ENCODE measurements at places on chromosomes 12 and 14.

GRCh38 chr12:31037931-31038330 lies 35.7 kb upstream of the DDX11 start:
- DNase-seq: no peak

- peak; percentile 71 for DNase-seq
These were observed 27.9 kb downstream of the KCNMB4 start for GRCh38 chr12:70393787-70394499.

- peak; percentile 44 for DNase-seq
These were observed 11.9 kb downstream of the NAA25 start for GRCh38 chr12:112096667-112097066.

GRCh38 chr12:117853600-117853999 lies 115.2 kb downstream of the KSR2 start:
- DNase-seq: no peak

DNA sequence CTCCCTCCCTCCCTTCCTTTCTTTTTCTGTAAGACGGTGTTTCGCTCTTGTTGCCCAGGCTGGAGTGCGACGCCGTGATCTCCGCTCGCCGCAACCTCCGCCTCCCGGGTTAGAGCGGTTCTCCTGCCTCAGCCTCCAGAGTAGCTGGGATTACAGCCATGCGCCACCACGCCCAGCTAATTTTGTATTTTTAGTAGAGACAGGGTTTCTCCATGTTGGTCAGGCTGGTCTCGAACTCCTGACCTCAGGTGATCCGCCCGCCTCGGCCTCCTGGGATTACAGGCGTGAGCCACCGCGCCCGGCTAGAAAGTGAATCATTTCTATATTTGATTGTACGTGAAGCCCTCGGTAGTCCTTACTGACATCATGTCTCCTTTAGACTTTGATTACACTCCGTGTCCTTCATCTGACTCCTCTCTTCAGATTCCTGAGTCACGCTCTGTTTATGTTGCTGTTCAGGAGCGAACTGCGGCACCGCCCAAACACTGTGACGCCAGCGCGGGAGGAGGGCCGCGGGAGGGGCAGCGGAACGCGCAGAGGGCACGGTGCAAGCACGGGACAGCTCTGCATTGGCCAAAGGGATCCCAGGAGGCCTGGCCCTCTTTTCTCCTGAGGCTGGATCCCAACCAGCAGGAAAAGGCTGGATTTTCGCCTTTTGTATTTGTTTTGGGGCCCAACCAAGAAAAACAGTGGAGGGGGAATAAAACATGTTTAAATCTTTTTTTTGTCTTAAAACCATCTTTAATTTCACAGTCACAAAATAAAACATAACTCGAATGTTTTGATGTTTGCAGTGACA lies 538 bp upstream of the GABARAPL1 start:
- peak; percentile 99 for DNase-seq

- no peak for DNase-seq
These were observed 88.9 kb downstream of the MSRB3 start for GRCh38 chr12:65367396-65367795.

- DNase-seq: no peak
These were observed 74.6 kb upstream of the TMTC1 start for GRCh38 chr12:29858270-29858786.

- peak; percentile 87 for DNase-seq
These were observed 116.8 kb downstream of the CRADD start for GRCh38 chr12:93793983-93794382.

- no peak for DNase-seq
These were observed 41.3 kb upstream of the DUSP6 start for GRCh38 chr12:89393551-89394121.

- no peak for DNase-seq
These were observed 85.6 kb downstream of the OTOGL start for GRCh38 chr12:80184926-80185325.

DNA sequence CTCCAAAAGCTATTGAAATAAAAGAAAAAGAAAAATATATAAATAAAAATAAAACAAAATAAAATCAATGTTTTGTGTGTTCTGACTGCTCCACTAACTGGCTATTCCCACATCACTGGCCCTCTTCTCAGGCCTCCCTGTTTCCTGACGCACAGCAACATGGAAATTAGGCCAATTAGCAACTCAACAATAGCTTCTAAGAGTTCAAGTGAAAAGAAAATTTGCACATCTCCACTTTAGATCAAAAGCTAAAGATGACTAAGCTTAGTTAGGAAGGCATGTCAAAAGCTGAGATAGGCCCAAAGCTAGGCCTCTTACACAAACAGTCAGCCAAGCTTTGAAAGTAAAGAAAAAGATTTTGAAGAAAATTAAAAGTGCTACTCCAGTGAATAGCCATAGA lies 200.8 kb downstream of the DUSP6 start:
- DNase-seq: no peak

GRCh38 chr12:113908584-113909100 lies 57.5 kb downstream of the RBM19 start:
- no peak for DNase-seq

DNA sequence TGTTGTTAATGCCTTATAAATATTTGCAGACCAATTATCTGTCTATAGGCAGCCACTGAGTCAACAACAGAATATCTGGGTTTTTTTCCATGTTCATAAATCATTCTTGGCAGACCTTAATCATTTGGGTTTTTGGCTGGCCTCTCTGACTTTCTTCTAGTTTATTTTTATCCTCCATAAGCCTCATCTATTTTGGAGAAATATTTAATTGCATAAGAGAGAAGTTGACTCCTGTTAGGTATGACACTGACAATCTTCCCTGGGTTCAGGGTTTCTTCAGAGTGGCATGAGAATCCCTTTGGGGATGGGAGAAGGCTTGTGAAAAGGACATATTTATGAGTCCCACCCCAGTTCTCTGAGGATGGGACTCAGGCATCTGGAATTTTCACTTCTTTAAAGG lies 299.8 kb downstream of the NRXN3 start:
- no peak for DNase-seq

- peak; percentile 8 for DNase-seq
These were observed 54.1 kb downstream of the COCH start for GRCh38 chr14:30928462-30928861.

DNA sequence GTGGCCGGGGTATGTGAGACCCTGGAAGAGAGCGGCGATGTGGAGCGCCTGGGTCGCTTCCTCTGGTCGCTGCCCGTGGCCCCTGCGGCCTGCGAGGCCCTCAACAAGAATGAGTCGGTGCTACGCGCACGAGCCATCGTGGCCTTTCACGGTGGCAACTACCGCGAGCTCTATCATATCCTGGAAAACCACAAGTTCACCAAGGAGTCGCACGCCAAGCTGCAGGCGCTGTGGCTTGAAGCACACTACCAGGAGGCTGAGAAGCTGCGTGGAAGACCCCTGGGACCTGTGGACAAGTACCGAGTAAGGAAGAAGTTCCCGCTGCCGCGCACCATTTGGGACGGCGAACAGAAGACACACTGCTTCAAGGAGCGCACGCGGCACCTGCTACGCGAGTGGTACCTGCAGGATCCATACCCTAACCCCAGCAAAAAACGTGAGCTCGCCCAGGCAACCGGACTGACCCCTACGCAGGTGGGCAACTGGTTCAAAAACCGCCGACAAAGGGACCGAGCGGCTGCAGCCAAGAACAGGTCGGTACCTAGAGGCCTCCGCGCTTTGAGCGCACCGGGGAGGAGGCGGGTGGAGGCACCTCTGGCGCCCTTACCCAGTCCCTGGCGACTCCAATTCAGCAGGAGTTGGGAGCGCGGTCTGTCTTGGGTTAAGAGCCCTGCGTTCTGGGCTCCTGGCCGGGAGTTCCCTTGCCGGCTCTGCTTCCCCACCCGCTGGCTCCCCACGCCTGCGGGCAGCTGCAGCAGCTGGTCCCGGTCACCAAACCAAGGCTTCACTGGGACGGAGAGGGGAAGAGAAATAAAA lies 700 bp downstream of the SIX6 start:
- DNase-seq: no peak

GRCh38 chr14:103628221-103628683 lies 759 bp upstream of the KLC1 start:
- peak; percentile 79 for DNase-seq

GRCh38 chr14:77007183-77007974 lies 21.1 kb downstream of the IRF2BPL start:
- no peak for DNase-seq

DNA sequence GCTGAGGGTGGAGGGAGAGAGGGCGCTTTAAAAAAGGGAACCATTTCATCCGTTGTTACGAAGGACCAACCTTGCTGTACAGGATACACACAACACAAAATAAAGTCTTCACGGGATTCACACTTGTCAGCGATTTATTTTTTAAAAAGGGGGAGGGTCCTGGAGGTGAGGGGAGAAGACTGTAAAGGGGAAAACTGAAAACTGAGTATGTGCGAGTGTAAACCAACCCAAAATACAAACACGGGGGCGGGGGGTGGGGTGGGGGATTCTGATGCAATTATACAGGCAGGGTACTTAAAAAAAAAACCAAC lies 499 bp upstream of the PRKAG1 start:
- peak; percentile 15 for DNase-seq

- no peak for DNase-seq
These were observed 33.8 kb upstream of the SLC25A3 start for GRCh38 chr12:98559666-98560065.

- DNase-seq: no peak
These were observed 4.3 kb upstream of the GPHB5 start for GRCh38 chr14:63322897-63323573.

DNA sequence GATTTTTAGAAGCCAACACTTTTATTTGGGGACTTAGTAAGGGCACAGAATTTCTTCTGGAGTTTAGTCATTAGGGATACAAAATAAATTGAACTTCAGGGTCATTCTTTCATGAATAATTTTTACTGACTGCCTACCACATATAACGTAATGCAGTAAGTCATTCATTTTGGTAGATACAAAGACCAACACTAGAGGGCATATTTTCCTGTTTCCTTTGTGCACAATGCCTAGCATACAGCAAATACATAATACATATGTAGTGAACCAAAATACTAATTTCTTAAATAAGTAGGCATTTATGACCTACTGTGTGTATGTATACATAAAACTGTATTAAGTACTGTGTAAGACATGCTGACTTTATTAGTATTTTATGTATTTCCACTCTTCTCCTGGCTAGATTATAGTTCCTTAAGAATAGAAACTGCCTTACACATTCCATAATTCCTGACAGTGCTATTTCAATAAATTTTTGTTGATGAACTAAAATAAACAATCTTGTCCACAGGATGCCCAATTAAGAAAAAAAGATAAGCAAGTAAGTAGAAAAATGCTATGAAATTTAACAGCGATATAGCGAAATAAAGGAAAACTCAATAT lies 47.9 kb downstream of the PPP1R12A start:
- DNase-seq: peak; percentile 54

DNA sequence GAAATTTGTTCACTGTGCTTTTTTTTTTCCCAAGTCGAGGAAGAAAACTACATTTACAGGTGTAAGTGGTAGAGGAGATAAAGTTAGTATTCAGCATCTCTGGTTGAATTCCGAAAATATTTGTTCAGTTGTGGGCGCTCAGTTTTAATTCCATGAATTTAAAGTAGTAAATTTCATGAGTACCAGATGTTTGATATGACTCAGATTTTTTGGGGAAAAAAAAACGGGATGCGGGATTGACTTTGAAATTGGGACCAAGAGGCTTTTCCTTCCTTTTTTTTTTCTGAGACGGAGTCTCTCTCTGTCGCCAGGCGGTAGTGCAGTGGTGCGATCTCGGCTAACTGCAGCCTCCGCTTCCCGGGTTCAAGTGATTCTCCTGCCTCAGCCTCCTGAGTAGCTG lies 1.6 kb downstream of the TULP3 start:
- DNase-seq: peak; percentile 71

- no peak for DNase-seq
These were observed 1.1 kb downstream of the CD63 start for GRCh38 chr12:55727643-55728185.

DNA sequence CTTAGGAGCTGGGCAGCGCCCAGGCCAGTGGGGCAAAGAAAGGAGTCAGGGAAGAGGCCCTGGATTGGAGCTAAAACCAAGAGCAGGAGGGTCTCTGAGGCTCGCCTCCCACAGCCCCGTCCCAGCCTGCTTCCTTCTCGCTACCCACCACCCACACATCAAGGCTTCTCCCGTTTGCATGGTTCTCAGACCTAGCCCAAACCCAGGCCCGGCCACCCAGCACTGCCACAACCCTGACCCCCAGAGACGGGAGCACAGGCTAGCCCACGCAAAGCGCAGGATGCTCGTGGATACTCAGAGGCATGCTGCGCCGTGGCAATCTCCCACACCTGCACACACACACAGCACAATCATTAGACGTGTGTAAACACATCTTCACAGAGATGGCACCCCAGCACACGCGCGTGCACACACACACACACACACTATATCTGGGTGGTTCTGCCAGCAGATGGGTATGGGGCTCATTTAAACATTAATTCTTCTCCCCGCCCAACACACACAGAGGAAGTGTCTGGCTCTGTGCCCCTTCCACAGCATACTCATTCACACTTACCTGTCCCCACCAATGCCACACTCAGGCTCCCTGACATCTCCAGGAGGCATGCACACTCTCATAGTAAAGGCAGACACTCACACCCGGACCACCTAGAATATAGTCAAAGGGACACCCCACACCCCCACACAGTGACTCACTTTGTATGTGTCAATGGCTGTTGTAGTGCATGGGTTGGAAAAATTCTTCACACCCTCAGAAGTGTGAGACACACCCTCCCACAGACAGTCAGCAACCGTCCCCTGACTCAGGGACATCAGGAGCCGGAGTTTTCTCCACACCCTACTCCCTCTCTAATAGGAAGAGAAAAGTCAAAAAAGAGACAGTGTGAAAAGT lies 1.1 kb downstream of the CARMIL3 start:
- no peak for DNase-seq

- DNase-seq: no peak
These were observed 12.8 kb upstream of the WSB2 start for GRCh38 chr12:118073768-118074167.

DNA sequence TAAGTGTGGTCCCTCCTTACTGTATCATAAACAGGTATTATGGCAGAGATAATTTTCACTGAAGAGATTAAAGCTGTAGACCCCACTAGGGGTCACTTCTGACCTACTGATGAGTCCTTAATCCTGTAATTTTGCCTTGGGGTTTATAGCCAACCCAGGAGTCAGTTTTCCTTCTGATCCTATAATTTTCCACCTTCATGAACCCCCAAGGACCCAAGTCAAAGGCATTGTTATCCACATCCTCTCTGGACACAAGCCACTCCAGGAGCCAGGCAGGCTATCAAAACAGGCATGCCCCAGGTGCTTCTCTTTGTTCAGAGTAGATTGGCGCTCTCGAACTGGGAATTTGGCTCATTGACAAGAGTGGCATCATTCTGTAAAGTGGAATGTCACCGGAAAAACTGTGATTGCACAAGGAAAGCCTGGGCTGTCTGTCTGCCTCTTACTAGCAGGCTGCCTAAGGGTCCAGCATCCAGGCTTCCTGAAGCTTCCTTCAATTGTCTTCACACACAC lies 1523.2 kb upstream of the FLRT2 start:
- DNase-seq: no peak

DNA sequence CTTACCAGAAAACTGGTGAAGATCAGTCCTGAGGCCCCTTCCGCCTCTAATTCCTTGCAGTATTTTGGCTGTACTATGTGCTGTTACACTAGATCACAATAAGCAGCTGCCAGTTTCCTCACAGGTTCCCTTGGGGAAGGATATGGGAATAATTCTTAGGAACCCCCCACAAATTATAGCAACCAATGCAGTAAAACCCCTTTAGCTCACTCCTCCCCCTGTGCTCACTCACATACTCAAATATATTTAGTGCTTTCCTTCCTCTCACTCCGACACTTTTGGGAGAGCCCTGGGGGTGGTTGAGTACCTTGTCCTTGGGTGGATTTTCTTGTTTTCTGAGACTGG lies 162.7 kb downstream of the ETV6 start:
- DNase-seq: no peak

Measured in AG10803 (cell line).